ENCODE measurements at places on chromosomes 1 and 21.
A peak's percentile ranks its signal among the peaks of the same experiment; 100 is the strongest.

GRCh38 chr1:109197158-109198042 is 16.3 kb upstream of the SARS1 start:
- DNase-seq, result peak; percentile 22

DNA sequence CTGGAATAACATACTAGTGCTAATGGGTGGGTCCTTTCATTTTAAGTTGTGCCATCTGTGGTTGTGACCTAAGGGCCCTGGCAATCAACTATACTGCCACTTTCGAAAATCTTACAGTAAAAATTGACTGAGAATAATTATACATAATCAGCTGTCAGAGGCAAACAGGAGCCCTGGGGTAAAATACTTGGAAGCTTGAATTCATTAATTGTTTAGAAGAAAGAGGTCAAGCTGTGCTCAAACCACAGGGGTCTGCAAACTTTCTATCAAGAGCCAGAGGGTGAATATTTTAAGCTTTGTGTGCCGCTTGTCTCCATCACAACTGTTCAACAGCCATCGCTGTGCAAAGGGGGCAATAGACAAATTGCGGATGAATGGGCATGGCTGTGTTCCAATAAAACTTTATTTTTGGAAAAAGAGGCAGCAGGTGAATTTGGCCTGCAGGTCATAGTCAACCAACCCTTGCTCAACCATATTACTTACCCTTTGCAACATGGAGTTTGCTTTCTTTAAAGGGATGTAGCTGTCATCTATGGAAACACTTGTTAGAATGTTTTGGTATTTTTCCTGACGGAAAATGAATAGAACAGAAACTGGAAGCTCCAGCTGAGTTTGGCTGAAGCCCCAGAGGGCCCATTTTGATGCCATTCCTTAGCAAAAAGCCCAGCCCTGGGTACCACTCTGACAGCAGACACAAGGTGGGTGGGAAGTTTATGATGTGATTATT is 35.7 kb upstream of the USP1 start:
- DNase-seq, result no peak

DNA sequence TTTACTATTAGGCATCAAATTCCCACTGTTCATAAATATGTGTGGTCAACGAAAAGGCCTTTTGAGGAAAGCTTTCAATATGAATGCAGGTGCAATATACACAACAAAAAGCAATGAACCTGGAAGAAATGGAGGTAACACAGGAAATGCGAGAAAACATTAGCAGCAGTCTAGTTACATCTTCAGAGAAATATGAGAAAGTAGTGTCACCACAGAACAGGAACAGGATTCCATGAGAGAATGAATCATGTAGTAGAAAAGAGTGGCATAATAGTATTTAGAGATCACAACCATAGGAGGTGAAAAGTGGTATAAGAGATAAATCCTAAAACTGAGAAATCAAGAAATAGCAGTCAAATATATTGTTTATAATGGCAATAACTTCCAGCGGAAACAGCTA is 103.7 kb downstream of the AK5 start:
- DNase-seq, result no peak

GRCh38 chr21:41585199-41585994 is 77.4 kb upstream of the TMPRSS2 start:
- no peak for DNase-seq

GRCh38 chr21:33396951-33397350 is 6.3 kb upstream of the IFNGR2 start:
- no peak for DNase-seq

DNA sequence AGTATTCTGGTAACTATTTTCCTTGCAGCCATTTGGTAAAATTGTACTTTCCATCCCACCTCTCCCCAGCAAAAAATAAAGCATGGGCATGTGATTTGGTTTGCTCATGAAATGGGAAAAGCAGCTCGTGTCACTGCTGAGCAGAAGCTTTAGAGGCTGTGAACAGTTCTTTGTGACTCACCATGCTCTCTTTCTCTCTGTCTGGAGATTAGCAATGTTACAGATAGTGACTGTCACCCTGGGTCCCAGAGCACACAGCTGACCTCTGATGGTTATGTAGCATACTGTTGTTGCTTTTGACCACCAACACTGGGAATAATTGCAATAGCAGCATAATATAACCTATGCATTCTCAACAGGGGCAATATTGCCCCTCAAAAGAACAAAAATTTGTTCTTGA is 70.6 kb downstream of the RGS2 start:
- DNase-seq, result no peak

- DNase-seq, result no peak
Measured at GRCh38 chr1:58156124-58156468, 390.4 kb downstream of the OMA1 start.

GRCh38 chr1:101044749-101045148 is 19.2 kb upstream of the DPH5 start:
- DNase-seq, result no peak

GRCh38 chr1:31669786-31670592 is 25.3 kb upstream of the PEF1 start:
- no peak for DNase-seq

DNA sequence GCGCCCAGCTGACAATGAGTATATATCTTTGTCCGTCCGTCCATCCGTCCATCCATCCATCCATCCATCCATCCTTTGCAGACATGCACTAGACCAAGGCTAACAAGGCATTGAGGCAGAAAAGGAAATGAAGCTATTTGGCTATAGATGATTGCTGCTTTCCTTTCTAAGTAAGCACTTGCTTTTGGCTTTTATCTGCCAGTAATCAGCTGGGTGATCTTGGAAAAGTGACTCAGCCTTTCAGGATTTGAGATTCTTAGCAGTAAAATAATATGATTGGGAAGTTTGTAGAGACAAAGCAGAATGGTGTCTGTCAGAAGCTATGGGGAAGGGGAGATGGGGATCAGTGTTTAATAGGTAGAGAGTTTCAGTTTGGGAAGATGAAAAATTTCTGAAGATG is 22.7 kb downstream of the ZFYVE9 start:
- DNase-seq, result no peak

GRCh38 chr1:59685666-59686065 is 129.1 kb upstream of the HOOK1 start:
- no peak for DNase-seq
